ENCODE measurements at places on chromosomes 5 and 9.
A peak's percentile ranks its signal among the peaks of the same experiment; 100 is the strongest.

GRCh38 chr5:122110987-122111386 is 18.4 kb upstream of the ZNF474 start:
- no peak overlapping the region for H3K27ac ChIP-seq
- H3K4me1 ChIP-seq: peaks cover 9% of the 10 kb centered on the region
- no peak overlapping the region for H3K4me3 ChIP-seq
- no peaks in the 10 kb centered on the region for H3K27me3 ChIP-seq
- no peak for DNase-seq
- H3K36me3 ChIP-seq: no peaks in the 10 kb centered on the region

- no peak overlapping the region for H3K27ac ChIP-seq
- DNase-seq: no peak
- no peaks in the 10 kb centered on the region for H3K27me3 ChIP-seq
- no peak overlapping the region for H3K4me3 ChIP-seq
- H3K4me1 ChIP-seq: no peaks in the 10 kb centered on the region
Observed at GRCh38 chr5:167786871-167787578, 504.4 kb upstream of the WWC1 start.

GRCh38 chr5:176154821-176155220 is 83.4 kb upstream of the SIMC1 start:
- H3K4me1 ChIP-seq: peaks cover 21% of the 10 kb centered on the region
- H3K36me3 ChIP-seq: no peaks in the 10 kb centered on the region
- H3K27ac ChIP-seq: no peak overlapping the region
- no peak overlapping the region for H3K4me3 ChIP-seq

- H3K27ac ChIP-seq: no peak overlapping the region
- peaks cover 4% of the 10 kb centered on the region for H3K27me3 ChIP-seq
- no peaks in the 10 kb centered on the region for H3K36me3 ChIP-seq
- peak; percentile 2 for DNase-seq
- H3K4me3 ChIP-seq: no peak overlapping the region
Observed at GRCh38 chr5:110441035-110441434, 285.4 kb downstream of the TMEM232 start.

DNA sequence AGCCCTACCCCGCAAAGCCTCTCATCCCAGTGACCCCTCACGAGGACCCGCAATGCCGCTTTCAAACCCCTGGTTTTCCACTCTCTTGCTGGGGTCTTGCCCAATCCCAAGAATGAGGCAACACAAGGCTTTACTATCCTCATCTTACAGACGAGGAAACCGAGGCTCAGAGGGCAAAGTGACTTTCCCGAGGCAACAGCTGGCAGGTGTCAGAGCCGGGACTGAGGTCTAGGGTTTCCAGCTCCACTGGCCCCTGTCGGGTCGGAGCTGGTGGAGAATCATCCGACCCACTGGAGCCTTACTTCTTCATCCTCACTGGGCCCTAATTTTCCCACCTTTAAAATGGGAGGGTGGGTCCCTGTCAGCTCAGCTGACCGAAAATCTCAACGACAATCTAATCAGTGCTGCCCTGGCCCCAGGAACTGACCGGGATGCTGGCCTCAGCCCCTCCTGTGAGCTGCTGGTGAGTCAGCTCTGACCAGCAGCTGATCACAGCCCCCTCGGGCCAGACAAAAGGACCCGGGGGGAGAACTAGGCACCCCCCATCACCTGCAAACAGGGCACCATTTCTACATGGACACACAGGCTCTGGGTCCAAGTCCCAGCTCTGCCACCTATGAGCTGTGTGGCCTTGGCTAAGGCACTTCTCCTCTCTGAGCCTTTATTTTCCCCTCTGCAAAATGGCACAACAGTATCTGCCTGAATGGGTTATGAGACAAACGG is 72.7 kb upstream of the STXBP1 start:
- H3K27ac ChIP-seq: peak overlapping the region; percentile 73
- no peaks in the 10 kb centered on the region for H3K27me3 ChIP-seq
- no peak overlapping the region for H3K4me3 ChIP-seq

All from keratinocyte (primary cell).